ENCODE measurements at places on chromosomes 5 and 9.

DNA sequence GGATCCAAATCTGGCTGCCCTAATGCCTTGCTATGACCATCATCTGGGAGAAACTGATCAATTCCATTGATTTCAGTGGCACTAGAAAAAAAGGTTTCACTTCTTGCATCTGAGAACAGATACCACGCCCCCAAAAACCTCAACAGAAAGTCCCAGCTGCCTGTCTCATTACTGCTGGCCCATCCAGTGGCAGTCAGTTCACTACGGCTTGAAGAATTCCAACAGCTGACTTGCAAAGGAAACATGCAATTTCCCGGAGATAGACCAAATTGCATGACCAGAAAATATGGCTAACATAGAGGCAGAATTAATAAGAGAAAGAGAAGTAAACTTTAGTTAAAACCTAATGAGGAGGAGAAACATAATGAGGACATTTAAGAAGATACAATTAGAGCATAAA lies 48.6 kb downstream of the UGCG start:
- DNase-seq: no peak

DNA sequence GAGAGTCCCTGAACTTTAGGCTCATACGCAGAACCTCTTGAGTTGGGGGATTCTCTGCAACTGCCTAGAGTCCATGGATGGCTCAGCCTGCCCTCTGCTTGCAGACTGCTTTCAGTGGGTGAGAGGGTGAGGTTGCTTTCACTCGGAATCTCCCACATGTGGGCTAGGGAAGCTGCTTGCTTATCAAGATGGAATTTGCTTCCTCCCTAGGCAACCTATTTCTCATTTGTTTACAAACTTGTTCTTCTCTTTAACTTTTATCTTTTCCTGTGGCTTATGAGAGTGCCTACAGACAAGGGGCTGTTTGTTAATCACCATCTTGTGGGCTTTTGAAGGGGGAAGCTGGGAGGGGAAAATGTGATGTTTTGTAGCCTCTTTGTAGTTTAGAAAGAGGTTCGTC lies 10.0 kb downstream of the TLE4 start:
- DNase-seq: no peak

GRCh38 chr5:147635882-147636728 lies 126.2 kb upstream of the DPYSL3 start:
- no peak for DNase-seq

DNA sequence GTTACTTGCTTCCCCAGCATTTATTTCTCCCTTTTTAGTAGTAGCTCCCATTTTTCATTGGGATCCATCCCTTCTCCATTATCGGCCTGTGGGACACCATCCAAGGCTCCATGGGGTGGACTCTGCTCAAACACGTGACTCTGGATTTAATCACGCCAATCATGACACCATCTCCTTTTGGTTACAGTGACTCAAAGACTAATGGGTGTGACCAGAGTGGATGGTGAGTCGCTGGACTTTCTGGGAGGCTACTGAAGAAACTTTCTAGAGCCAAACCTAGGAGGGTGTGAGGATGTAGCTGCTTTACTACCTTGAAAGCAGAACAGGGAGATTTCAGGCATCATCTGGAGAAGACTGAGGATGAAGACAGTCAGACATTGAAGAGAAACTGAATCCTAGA lies 93.1 kb downstream of the PJA2 start:
- no peak for DNase-seq

DNA sequence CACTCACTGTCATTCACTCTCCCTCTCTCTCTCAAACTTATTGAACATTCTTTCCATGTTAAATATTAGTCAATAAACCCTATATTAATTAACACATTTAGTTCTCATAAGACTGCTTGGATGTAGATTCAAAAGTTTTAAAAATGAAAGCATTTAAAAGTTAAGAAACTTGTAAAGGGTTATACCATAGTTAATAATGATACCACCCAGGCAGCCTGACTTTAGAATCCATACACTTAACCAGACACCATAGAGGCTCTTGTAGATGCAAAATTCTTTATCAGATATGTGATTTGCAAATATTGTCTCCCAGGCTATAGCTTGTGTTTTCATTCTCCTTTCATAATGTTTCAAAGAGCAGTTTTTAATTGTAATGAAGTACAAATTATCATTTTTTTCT lies 335.8 kb upstream of the ACTBL2 start:
- no peak for DNase-seq
